T-cell (primary cell): ENCODE measurements at places on chromosomes 5 and 9.

- no peak for DNase-seq
Observed at GRCh38 chr9:26637101-26637500, 255.5 kb downstream of the CAAP1 start.

- no peak for DNase-seq
Observed at GRCh38 chr5:37811866-37812265, 28.0 kb downstream of the GDNF start.

DNA sequence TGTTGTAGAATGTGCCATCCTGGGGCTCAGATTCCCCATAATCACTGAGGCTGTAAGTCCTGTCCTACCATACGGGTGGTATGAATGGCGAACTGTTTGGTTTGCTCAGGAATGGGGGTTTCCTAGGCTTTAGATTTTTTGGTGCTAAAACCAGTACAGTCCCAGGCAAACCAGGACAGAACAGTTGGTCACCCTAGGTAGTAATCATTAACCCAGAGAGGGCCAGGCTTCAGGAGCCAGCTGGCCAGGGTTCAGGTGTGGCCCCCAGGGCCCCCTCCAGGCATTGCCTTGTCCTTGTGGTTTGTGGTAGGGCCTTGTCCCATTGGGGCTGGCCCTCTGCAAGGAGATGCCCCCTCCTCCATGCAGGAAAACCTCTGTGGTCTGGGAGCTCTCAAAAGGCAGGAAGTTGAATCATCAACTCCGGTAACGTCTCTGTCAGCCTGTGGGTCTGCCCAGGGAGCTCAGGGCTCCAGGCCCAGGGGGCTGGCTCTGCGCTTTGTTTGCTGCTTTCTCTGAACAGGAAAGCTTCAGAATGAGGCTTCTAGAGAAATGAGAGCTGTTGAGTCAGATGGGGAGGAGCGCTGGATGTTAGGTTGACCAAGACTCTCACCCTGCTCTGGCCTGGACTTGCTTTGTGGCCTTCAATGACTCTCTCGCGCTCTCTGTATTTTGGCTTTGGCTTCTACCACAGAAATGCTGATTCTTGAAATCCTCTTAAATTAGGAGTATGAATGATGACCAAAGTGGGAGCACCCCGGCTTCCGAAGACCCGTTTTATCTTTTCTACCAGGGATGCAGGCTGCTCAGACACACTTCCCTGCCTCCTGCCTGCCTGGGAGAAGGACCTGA, 22.2 kb upstream of the JADE2 start:
- peak; percentile 45 for DNase-seq

GRCh38 chr9:79145442-79145841, 426.3 kb upstream of the TLE4 start:
- DNase-seq = no peak

DNA sequence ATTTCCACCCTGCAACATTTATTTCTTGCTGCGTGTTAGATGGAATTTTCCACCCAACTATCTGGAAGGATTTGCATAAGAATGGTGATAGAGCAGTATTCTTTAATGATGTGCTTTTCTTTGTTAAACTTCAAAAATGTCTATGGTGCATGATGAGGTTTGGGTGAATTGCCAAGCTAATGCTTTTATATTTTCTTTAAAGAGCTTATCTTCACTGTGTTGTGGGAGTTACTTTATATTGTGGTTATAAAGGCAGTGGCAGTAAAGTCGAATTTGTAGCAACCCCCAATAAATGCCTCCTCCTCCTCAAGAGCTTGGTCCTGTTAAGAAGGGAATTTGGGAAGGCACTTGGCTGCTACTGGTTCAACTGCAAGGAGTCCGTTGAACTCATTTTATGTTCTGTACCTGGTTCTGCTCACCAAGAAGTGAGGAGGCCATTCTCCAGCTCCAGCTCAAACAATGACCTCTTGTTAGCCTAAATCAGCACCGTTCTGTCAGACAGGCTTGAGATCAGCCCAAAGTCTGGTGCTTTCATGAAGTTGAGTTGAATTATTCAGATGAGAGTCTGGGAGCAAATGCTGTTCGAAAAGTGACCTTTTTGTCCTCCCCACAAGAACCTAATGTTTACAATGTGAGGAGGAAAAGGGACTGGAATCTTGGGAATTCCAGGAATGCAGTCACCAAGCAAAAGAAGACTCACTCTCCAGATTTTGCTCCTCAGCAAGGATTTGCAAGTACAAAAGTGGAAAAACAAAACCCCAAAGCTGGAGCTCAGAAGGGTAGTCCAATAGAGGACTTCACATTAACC, 217.0 kb downstream of the TMEM38B start:
- no peak for DNase-seq

DNA sequence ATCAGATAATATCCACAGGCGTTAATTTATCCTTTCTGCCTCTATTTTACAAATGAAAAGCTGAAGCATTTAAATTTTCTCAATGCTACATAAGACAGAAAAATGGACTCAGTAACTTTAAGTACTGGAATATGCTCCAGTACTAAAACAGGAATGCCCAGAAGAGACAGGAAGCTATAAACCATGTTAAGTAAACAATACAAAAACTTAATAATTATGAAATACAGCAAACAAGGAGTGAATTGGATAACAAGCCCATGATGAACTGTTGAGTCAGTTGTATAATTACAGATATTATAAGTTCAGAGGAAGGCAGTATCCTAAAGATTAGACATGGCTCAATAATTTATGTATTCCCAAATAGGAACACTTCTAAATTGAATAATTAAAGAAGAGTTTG, 148.5 kb downstream of the CHSY3 start:
- DNase-seq = no peak

GRCh38 chr5:94508461-94509148, 109.8 kb downstream of the KIAA0825 start:
- no peak for DNase-seq

DNA sequence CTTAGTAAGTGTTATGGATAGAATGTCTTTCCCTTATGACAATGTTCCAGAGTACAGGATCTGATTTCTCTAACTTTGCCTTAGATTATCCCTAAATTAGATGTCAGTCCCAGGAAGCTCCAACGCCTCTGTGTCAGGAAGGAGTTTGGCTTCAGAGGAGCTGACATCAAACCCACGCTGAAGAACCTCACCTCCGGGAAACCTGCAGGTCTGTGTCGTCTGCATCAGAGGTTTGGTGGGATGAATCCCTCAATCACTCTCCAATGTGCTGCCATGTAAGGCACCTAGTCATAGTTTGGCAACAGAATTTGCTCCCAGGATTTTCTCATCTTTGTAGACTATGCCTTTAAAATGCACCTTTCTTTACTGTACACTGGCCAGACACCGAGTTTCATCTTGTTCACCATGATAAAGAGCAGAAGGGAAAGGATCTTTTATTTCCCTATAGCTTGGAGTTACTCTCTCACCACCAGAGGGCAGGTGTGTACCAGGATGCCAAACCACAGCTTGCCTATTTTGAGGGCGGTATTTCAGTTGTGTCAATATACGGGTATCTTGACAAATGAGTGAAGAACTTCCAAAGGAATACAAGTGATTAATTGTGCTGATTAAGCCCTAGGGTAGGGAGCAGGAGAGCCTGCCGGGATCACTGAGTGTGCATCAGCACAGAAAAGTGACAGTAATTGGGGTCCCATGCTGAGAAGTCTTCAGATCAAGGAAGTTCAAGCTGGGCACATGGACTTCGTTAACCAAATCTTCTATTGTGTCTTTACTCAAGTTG, 23.4 kb downstream of the MINAR2 start:
- peak; percentile 20 for DNase-seq

GRCh38 chr9:114112778-114113584, 13.9 kb upstream of the KIF12 start:
- no peak for DNase-seq

DNA sequence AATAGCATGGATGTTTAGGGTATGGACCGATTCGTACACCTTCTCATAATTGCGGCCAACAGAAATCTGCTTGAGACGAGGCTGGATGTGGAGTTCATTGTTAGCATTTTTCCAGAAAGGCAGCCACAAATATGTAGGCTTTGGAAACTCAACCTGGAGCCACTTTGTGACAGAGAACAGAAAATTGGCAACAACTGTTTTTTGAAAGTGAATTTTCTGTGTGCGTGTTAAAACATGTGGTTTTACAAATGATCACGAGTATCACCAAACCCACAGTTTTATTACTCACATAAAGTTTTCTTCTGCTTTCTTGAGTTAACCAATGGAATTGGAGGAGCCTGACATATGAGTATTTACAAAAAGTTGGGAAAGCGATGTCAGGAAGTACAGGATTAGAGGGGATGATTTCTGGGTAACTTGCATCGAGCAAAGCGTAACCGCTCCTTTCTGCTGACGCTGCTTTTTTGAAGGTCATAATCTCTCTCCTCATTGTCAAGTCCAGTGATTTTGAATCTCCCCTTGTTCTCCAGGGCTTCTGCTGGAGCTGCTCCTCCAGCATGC, 138.5 kb upstream of the TAF11L2 start:
- DNase-seq = no peak

- no peak for DNase-seq
Observed at GRCh38 chr9:133331641-133332380, 4.2 kb downstream of the SURF6 start.

GRCh38 chr5:15550502-15551112, 50.6 kb downstream of the FBXL7 start:
- no peak for DNase-seq

GRCh38 chr9:120264528-120264927, 315.4 kb downstream of the CDK5RAP2 start:
- no peak for DNase-seq
